ENCODE measurements at places on chromosomes 6 and 20.

GRCh38 chr6:149209871-149210775, 107.4 kb upstream of the TAB2 start:
- no peak for DNase-seq

GRCh38 chr6:166604328-166604727, 17.9 kb upstream of the RAMACL start:
- DNase-seq = no peak

DNA sequence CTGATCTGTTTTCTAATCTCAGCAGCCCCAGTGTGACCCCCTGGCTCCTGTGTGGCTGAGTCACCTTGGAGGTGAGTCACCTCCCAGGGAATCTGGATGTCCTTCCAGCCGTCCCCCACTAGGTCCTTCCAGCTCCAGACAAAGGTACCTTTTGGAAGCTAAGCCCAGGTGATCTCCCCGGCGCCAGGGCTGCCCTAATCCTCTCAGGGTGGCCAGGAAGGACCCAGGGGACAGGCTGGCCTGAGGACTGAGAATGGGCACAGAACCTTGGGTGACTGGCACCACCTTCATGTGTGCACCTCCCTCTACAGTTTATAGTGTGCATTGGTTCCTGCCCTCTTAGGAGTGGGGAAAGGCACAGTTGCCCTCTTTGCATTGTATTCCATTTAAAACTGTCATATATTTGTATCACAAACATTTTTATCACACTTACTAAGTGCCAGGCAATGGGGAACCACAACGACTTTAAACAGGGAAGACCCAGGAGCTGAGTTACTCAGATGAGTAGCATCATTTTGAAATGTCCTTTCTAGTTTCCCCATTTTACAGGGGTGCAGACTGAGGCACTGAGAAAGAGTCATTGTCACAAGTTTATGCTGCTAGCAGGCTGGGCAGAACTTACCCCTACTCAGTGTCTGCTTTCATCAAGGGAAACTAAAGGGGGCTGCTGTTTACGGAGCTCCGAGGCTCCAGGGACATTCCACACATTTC, 2.6 kb upstream of the BPIFB4 start:
- no peak for DNase-seq

DNA sequence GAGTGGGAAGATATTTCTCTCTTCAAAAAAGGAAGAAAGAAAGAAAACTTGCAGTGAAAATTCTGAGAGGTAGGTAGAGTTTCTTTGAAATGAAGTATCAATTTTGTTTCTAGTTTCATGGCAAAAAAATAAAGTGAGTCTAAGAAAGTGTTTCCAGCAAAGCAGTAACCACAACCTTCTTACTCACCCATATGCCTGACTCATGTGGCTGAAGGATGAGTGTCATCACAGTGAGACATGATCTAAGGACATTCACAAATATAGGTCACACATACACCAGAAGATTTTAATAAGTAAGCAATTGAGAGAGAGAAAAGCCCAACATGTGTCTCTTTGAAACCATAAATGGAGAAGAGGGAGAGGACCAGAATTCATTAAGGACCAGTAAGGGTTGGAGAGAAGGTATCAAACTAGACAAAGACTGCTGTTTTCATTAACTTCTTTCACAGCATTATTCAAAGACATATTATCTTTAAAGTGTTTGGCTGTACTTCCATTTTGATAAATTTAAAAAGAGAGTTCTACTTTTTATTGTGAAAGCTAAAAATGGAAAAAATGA, 169.5 kb downstream of the FRK start:
- DNase-seq = no peak

GRCh38 chr20:2130683-2131082, 29.1 kb downstream of the STK35 start:
- no peak for DNase-seq

DNA sequence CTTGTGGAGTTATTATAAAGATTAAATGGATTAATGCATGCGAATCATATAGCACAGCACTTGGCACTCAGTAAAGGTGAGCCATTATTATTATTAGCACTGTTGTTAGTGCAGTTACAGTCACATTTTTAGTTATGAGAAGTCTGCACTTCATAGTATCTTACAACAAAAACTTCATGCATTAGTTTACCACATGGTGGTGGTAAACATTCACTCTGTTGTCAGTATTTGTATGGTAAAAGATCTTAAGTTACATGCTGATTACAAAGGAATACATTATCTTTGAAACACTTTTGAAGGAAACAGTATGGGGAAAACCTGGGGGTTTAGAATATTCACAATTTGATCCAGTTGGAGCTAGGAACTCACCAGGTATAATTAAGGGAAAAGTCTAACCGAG, 20.8 kb downstream of the TMEM14A start:
- DNase-seq = no peak

- DNase-seq = no peak
Observed at GRCh38 chr6:128521282-128521632, 858 bp upstream of the PTPRK start.

DNA sequence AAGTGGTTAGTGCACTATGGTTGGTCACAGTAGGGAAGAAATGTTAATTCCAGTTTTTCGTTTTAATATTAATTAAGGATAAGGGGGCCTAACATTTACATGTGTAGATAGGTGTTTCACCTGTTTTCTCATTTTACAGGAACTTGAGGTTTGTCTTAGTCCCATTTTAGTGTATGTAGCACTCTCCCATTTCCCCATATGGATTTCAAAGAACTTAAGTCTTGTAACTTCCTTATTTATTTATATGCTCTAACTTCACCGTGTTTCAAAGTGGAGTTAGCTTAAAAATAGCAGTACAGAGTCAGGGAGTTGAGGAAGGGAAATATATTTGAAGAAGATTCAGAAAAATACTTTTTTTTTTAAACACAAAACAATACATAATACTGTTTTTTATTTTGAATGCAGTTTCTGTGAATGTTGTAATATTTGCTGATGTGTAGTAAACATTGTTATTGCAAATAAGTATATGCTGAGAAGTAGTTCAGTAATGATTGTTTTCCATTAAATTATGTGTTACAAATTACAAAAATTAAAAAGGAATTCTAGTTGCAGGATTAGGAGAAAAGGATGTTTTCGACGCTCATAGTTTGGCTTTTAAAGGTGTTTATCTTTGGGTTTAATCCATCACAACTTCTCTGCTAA, 3.5 kb downstream of the SCAF8 start:
- no peak for DNase-seq
